Activated CD4-positive, alpha-beta memory T cell treated with anti-CD3 and anti-CD28 coated beads, Interleukin-2, amount 10 ng/mL, durations not matched to agents 7 days and 5 days (primary cell): ENCODE measurements at places on chromosomes 3 and 15. TPM values are rescaled to one million over a fixed set of nuclear protein-coding genes. Genes with fewer than 3 reads are reported as not detected.

DNA sequence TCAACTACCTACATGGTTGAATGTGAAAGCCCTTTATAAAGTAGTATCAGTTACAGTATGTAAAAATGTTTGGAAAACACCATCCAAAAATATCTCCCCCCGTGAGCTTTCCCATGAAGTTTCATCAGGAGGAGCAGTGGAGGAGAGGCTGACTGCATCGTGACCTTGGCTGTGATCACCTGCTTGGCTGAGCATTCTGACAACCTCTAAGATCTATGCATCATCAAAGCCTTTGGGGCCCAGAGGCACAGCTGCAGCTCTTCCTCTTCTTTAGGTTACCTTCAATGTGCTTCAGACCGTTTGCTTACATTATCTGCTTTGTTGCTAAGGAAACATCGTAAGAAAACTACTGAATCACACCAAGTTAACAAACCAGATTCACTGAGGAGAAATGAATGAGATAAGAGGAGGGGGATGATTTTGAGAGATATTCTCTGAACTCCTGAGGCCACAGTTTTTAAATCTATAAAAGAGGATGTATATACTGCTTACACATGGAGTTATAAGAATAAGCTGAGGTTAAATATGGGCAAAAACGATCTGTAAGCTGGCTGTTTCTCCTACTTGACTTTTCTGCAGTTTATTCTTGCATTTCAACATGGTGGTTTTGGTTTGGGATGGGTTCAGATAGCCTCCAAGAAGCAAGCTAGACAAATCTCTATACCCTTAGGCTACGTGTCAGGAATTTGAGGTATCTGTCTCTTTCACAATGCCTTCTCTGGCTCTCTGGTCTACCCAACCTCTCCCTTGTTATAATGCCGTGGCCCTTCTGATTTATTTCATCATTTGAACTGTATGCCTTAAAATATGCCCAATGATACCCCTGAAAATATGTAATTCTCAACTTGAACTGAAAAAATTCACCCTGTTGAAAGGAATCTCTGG lies 4.0 kb downstream of the GCSAM start:
- peak; percentile 57 for DNase-seq

DNA sequence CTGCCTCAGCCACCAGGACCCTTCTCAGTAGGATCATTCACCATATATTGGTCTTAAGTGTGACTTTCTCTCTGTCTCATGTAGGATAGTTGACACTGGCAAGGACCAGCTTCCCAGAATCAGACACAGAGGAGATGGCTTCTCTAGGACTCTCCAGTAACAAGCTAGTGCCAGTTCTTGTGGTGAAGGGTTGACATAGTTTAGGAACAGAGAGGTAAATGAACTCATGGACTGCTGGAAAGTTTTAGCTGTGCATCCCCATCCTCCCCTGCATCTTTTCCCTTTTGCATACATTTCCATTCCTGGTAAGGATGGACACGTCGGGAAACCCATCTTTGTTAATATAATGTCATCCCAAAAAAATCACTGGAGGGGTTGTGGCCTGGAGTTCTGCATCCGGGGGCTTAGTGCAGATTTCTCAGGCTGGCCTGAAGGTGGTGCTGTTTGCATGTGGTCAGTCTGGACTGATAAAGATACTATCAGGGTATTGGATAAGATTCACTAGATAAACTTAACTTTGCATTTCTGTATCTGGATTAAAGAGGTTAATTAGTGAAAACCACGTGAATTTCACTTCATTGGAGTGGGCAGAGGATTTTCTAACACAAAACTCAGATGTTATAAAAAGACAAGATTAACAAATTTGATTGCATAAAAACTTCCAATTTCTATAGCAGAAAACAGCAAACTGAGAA lies 110.8 kb downstream of the TBC1D2B start:
- peak; percentile 54 for DNase-seq

- DNase-seq = no peak
These were observed 12.1 kb upstream of the SKOR1 start for GRCh38 chr15:67813104-67813634.

DNA sequence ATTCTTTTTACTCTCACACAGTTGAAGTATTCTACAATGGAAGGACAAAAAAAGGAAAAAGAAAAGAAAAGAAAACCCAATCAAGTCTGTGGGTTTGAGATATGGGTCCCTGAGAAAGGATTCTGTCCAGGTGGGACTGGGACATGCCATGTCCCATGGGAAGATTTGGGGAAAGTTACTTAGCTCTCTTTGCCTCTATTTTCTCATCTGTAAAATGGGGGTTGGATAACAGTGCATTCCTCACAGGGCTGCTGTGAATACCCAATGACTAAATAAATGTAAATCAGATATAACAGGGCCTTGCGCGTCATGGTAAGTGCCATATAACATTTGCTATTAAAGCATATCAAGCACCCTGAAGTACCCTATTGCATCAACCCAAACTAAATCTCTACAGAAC lies 105.7 kb downstream of the CPN2 start:
- no peak for DNase-seq

DNA sequence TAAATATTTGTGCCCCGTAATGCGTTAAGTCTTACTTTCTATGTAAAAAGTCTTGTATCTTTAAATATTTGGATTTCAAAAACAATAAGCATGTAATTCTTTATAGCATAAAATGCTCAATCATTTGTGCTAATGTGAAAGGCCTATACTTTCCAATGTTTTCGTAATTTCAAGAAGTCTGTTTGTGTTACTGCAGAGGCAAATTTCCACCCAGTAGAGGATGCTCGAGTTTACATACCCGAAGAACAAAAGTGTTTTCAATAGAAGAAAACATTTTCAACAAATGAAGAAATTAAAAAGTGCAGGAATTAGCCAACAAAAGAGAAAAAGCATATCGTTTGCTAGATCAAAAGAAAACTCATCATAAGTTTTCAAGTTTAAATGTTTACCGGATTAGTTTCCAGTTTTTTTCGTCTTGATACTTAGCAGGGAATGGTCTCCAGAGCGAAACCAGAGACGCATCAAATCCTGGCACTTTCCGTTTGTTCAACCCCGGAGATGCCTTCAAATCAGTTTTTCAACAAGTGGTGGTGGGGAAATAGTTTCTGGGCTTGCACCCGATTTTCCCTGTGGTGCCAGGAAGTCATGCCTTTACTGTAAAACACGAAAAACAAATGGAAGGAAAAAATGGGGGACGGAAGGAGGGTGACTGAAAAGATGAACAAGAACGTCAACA lies 1.0 kb downstream of the CGGBP1 start:
- DNase-seq = no peak

- DNase-seq = no peak
These were observed 23.6 kb upstream of the KIF23 start for GRCh38 chr15:69390575-69390974.

DNA sequence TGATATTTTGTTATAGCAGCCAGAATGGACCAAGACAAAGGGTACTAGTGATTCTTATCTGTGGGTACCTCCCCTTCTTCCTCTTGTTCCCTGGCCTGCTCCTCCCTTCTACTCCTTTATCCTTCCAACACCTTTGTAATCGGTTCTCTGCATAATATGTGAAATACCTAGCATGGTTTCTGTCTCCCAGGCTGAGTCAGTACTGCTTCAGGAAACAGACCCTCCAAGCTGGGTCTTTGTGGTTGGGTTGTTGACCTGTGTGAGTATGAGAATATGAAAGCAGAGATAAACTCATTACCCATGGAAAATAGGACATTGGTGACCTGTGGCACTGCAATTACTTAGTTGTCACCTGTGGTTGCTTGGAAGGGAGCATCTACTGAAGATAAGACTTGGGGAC lies 69.3 kb upstream of the KLF13 start:
- no peak for DNase-seq

GRCh38 chr15:48426941-48427340 lies 95.7 kb downstream of the DUT start:
- DNase-seq = no peak

GRCh38 chr3:158920371-158920770 lies 118.5 kb downstream of the MFSD1 start:
- no peak for DNase-seq

- no peak for DNase-seq
These were observed 241.7 kb downstream of the ATP8B4 start for GRCh38 chr15:49877117-49877872.

GRCh38 chr3:185912512-185912911 lies 25.3 kb downstream of the TRA2B start:
- DNase-seq = no peak

GRCh38 chr15:89556413-89557262 lies 18.6 kb upstream of the TICRR start:
- DNase-seq = peak; percentile 45

DNA sequence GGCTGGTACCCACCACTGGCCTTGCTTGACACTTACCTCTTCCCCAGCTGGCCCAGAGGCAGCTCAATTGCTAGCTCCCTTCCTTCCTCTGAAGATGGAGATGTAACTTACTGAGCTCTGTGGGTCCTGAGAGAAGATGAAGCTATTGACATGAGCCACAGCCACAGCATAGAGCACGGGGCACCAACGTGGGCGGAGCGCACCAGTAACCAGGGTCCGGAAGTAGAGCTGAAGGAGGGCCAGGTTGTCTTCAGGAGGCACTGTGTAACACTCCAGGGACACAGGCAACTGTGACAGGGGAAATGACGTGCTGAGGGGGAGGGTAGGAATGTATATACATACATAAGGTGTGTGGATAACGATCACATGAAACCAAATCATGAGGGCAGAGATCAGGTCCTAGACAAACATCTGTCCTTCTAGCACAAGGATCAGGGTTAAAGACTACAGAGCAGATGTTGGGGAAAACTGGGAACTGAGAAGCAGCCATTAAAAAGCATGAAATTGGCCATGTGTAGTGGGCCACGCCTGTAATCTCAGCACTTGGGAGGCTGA lies 4.3 kb upstream of the LTK start:
- DNase-seq = no peak

GRCh38 chr3:25354071-25354470 lies 74.0 kb upstream of the RARB start:
- no peak for DNase-seq

GRCh38 chr3:49417516-49418120 lies 4.7 kb downstream of the AMT start:
- no peak for DNase-seq

- no peak for DNase-seq
These were observed 20.7 kb upstream of the PPP2R3A start for GRCh38 chr3:135944831-135945230.

GRCh38 chr3:58539626-58540025 lies 2.6 kb upstream of the ACOX2 start:
- peak; percentile 5 for DNase-seq

NEK10 gene
- 0.35 TPM for total RNA-seq

THPO gene
- not detected for total RNA-seq

LRRIQ4 gene
- total RNA-seq = not detected

NDUFB5 gene
- total RNA-seq = 110 TPM

UROC1 gene
- total RNA-seq = not detected

CLDN11 gene
- total RNA-seq = not detected

PIK3R4 gene
- total RNA-seq = 25.0 TPM

EBLN2 gene
- total RNA-seq = 7.1 TPM

ATP10A gene
- total RNA-seq = 36.5 TPM
